ENCODE measurements at places on chromosomes 7 and 10.

- DNase-seq = no peak
Measured at GRCh38 chr10:31820778-31821369, 107.8 kb downstream of the ARHGAP12 start.

DNA sequence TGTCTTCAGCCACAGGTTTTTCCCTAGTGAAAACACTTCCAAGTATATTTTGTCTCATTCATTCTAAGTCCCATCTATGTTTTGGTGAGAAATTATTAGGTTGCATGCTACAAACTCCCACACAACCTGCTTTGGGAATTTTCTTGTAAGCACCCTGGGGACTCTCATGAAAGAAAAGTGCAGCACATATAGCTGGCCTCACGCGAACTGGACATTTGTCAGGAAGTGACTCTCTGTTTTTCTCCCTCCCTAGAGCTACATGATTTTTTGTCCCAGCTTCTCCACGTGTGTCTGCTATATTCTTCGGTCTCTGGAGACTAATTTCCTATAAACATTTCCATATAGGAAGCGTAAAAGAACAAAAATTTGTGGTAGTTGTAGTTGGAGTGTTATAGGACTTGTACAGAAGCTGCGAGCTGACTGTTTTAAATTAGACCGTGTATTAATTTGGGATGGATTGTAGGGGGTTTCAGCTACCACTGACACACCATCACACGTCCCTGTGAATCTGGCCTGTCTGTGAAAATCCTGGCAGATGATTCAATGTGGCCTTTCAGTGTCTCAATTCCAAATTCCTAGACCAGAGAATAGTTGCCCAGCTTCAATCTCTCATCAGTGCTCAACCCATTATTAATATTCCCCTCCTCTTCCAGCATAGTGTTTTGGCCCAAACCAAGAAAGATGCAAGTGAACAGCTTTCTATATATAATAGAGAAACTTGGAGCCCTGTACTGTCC lies 40.2 kb downstream of the ARL4A start:
- no peak for DNase-seq

- DNase-seq = no peak
Measured at GRCh38 chr10:60384708-60385398, 4.8 kb downstream of the ANK3 start.

GRCh38 chr10:71711052-71711623 lies 8.4 kb downstream of the C10orf105 start:
- DNase-seq = no peak

GRCh38 chr7:13111230-13111629 lies 423.8 kb downstream of the ARL4A start:
- no peak for DNase-seq
